ENCODE measurements at places on chromosomes 16 and 17.

DNA sequence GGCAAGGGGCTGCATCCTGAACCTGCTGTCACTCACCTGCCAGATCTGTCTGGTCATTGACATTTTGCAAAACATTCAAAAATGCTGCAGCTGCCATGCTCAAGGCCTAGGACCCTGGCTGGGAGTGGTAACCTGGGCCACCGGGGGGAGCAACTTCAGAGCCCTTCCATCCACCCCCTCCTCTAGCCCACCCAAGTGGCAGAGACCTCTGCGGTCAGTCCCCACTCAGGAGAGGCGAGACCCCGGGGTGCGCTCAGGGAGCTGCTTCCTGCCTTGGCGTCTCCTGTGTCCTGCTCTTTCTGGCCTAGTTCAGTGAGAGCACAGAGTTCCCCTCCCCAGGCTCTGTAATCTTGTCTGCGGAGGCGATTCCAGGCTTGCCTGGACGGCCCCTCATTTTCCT is 108.8 kb downstream of the CCDC182 start:
- no peak for DNase-seq

DNA sequence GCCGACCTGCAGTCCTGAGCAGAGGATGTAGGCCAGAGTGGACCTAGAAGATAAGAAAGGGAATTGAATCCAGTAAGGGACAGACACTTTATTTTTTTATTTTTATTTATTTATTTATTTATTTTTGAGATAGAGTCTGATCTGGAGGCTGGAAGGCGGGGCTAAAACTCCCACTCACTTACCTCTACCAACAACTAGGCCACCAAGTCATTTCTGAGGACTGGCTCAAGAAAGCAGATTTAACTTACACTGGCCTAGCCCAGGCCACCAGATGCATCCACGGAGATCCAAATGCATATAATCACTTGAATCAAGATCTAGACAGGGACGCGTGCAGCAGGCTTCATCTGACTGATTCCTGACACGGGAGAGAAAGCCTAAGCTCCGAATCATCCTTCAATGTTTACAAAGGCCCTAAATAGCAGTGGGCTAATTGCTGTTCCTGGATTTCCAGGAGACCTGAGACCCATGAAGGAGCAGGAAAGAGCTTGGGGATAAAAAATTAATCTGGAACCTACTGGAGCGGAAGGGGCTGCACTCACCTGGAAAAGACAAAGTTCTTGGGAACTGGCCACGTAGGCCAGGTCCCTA is 1.1 kb upstream of the ALOX12 start:
- DNase-seq: no peak

DNA sequence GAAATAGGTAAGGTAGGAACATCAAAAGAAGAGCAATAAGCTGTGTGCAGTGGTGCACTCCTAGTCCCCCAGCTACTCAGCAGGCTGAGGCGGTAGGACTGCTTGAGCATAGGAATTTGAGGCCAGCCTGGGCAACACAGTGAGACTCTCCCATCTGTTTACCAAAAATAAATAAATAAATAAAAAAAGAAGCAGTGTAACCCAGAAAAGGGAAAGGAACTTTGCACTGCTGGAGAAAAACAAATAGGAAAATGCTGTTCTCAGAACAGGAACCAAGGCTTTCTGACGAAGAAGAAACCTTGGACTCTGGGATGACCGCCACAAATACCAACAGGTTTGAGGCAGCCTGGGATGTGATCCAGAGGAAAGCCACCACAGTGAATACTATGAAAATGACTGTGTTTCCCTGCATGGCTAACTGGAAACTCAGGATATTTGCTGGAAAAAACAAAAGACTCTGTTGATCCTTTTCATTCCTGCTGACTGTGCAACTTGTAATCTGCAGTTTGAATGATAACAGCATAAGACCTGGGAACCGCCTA is 41.2 kb downstream of the TTC19 start:
- no peak for DNase-seq

GRCh38 chr17:10125531-10126275 is 72.7 kb downstream of the GAS7 start:
- peak; percentile 40 for DNase-seq

- DNase-seq: no peak
These were observed 342.5 kb downstream of the CPPED1 start for GRCh38 chr16:12461201-12461600.

DNA sequence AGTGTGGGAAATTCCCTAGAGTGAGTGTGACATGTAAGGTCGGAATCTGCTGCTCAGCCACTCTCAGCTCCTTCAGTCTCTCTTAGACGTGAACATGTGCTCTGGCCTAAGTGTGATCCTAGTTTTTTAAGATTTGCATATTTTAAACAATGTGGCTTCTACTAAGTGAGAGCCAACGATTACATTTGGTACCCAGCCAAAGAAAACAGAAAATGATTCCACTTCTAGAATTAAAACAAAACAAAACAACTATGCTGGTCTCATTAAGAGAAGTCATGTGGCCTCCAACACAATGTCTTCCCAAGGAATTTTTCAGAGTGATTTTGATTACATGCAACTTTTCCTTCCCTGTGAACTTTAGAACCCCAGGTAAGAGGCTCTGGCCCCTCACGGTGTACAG is 10.1 kb downstream of the TMEM238L start:
- no peak for DNase-seq

DNA sequence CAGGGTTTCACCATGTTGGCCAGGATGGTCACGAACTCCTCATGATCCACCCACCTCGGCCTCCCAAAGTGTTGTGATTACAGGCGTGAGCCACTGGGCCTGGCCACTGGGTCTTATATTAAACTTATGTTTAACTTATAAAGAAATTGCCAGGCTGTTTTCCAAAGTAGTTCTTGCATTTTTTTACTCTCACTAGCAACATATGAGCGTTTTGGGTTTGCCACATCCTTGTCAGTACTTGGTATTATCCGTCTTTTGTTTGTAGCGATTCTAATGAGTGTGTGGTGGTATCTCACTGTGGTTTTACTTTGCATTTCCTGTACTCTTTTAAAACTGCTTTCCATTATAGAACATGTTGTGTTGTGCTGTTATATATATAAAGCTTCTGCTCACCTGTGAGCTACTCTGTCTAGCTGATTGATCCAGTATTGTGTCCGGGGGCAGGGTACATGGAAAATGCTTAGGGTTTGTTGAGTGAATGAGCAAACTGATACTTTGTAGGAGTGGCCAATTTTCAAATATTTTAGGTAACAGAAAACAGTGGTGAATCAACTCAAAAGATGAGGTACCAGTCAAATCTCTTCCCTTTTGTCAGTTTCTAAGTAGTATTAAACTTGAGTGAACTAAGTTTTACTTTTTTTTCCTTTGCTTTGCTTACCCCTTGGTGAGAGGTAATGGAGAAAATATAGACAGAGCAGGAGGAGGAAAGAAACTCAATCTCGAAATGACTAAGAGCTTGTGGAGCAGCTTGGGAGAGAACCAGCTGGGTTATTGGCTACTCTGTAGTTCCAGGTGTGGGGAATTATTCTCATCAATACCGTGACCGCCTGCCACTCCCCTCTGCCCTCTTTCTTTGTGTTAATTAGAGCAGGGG is 75.8 kb downstream of the PITPNC1 start:
- DNase-seq: no peak

- DNase-seq: no peak
These were observed 17.0 kb downstream of the RAB40B start for GRCh38 chr17:82681547-82681946.

DNA sequence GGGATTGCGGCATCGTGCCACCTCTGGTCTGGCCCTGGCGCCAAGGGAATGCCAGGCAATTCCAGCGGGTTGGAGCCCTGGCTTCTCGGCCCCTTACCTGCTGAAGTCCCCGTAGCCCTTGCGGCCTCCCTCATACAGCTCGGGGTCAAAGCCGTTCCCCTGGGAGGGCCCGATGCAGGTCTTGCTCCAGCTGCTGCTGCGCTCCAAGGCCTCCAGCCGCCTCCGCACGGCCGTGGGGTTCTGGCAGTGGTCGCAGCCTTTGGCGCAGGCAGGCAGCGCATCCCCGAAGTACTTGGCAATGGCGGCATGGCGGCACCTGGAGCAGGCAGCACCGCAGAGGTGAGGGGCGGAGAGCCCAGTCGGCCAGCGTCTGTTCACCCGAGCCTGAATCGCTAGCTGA is 1.9 kb upstream of the SMIM5 start:
- peak; percentile 31 for DNase-seq

All from left ventricle myocardium superior (tissue), 1 donor.